ENCODE measurements at places on chromosomes 11 and 22. TPM values are rescaled to one million over a fixed set of nuclear protein-coding genes. Genes with fewer than 3 reads are reported as not detected.

DNA sequence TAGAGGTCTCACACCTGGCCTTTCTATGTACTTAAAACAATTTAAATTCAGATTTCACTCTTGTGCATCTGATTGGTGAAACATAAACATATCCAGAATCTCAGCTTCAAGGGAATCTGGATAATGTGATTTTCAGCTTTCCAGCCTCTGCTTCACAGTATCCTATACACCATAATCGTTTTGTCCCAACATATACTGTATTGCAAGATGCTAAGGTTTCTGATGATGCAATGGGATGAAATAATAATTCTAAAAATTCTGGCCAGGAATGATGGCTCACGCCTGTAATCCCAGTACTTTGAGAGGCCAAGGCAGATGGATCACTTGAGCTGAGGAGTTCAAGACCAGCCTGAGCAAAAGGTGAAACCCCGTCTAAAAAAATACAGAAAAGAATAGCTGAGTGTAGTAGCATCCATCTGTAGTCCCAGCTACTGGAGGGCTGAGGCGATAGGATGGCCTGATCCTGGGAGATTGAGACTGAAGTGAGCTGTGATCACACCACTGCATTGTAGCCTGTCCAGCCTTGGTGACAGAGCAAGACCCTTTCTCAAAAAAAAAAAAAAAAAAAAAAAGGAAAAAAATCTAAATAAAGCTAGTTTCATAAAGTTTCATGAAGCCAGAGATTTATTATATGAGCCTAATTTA lies 41.0 kb upstream of the CTSC start:
- no peak for DNase-seq

Gene SYT13
- total RNA-seq = 36.8 TPM

- no peak for DNase-seq
These were observed 28.3 kb upstream of the GRAMD4 start for GRCh38 chr22:46591930-46592329.

DNA sequence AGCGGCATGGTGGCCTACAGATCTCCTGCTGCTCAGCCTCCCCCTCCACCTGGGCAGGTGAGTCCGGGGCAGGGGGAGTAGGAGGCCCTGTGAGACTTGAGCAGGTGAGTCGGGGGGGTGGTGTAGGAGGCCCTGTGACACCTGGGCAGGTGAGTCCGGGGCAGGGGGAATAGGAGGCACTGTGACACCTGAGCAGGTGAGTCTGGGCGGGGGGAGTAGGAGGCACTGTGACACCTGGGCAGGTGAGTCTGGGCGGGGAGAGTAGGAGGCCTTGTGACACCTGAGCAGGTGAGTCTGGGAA lies 299.3 kb downstream of the BRD1 start:
- no peak for DNase-seq

Gene ME3
- total RNA-seq = 14.2 TPM

DNA sequence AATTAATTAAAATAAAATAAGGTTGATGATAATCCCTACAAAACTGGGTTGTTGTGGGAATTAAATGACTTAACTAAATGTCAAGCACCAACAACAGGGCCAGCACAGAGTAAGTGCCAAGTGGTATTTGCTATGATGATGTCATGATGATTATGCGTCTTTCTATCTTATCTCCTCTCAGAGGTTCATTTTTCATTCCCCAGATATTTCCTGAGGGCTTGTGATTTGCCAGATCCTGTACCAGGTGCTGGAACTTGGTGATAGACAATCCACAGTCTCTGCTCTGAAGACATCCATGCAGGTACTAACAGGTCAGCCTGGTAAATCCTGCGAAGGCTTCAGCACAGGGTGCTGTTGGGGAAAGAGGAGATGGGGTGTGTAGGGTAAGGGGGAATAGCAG lies 8.1 kb upstream of the MYH9 start:
- DNase-seq = no peak

Gene CELF1
- total RNA-seq = 150 TPM

DNA sequence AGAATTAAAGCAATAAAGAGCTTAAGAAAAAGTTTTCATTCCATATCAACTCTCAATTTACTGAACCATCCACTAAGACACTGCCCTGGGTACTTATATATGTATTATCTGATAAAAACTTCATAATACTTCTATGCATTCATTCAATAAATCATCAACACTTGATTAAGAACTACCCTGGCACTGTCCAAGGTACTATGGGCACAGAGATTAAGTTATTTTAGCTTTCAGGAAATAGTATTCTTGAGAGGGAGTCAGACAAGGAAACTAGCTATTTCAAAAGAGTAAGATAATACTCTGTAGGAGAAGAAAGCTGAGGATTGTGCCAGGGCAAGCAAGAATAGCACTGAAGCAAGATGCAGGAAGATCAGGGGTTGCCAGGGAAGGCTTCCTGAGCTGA lies 640.8 kb downstream of the FAM181B start:
- no peak for DNase-seq

- no peak for DNase-seq
These were observed 61.3 kb upstream of the CREB3L1 start for GRCh38 chr11:46216019-46216764.

GRCh38 chr11:111926505-111927391 lies 8.0 kb downstream of the C11orf52 start:
- peak; percentile 95 for DNase-seq

DNA sequence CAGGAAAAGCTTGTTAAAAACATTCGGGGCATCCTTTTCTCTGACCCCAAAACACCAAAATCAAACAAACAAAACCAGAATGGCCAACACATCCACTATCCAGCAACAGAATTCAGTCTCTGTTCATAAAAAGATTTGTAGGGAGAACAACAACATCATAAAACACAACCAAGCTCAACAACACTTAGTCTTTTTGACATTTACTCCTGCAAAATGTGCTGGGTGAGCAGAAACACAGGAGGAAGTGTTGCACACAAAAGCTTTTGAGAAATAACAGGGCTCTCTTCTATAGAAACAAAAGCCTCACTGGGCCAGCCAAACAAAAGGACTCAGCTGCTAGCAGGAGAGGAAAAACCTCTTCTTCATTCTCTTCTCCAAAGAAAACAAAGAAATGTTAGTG lies 736.0 kb upstream of the CCDC90B start:
- DNase-seq = no peak

Gene PATE2
- total RNA-seq = not detected

GRCh38 chr11:132234878-132235277 lies 864.5 kb downstream of the NTM start:
- no peak for DNase-seq

Gene OSM
- not detected for total RNA-seq

- no peak for DNase-seq
These were observed 5.2 kb downstream of the USP2 start for GRCh38 chr11:119376197-119376847.

Gene LSP1
- not detected for total RNA-seq

Gene PPFIBP2
- 51.8 TPM for total RNA-seq

DNA sequence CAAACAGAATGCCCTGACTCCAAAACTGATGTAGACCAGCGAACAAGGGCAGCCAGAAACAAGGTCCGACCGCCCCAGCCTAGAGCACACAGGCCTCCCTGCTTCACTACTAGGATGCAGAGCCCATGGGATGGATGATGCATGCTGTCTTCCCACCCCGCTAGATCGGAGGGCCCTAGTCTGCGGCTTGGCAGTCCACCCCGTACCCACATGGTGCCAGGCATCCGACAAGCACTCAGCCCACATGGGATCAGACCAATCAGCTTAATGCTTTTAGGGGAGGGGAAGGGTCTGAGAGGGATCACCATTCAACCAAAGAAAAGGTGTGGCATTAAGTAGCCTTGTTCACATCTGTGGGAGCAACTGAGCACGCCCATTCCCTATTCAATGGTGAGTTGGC lies 30.6 kb downstream of the PISD start:
- no peak for DNase-seq

DNA sequence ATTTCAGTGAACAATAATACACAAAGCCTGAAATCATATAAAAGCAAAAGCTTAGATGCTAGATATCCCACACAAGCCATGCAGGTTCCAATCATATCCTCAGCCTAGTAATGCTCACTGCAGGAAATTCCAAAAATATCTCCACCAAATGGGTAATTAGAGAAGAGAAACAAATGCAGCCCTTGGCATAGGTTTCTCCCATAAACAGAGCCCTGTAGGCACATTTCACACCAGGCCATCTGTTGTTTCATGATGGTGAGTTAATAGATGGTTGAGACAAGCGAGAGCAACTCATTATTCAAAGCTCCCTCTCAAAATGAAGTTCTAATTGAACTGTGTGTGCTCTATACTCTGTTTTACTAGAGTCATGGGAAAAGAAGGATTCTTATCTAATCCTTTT lies 154.6 kb upstream of the TRPC6 start:
- DNase-seq = no peak

Gene CDCA5
- 53.4 TPM for total RNA-seq

DNA sequence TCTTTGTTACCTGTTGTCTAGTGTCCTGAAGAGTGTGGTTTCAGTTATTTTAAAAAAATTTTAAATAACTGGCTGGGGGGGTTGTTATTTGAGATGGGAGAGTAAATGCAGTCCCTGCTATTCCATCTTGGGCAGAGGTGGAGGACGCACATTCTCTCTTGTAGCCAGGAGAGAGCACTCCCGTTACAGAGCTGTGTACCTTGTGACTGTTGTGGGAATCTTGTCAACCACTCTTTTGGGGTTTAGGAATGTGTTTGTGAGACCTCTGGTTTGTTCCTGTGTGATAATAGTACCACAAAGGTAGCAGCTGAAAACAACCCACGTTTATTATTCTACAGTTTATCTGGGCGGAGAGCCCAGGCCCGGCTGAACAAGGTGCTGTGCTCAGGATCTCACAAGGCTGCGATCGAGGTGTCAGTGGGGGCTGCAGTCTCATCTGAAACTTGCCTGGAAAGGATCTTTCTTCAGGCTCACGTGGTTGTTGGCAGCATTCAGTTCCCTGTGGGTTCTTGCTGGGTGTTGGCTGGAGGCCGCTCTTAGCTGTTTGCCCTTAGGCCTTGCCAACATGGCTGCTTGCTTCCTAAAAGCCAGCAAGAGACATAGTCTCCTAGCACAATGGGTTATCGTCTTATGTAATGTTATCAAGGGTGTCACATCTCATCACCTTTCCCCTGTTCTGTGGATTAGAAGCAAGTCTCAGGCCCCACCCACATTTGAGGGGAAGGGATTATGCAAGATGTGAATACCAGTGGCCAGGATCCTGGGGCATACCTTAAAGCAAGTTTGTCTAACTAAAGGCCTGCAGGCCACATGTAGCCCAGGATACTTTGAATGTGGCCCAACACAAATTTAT lies 20.6 kb downstream of the IGHMBP2 start:
- DNase-seq = no peak

Gene TUB
- total RNA-seq = 1.5 TPM

Gene TPP1
- 71.5 TPM for total RNA-seq

Gene TMEM123
- total RNA-seq = 204 TPM

DNA sequence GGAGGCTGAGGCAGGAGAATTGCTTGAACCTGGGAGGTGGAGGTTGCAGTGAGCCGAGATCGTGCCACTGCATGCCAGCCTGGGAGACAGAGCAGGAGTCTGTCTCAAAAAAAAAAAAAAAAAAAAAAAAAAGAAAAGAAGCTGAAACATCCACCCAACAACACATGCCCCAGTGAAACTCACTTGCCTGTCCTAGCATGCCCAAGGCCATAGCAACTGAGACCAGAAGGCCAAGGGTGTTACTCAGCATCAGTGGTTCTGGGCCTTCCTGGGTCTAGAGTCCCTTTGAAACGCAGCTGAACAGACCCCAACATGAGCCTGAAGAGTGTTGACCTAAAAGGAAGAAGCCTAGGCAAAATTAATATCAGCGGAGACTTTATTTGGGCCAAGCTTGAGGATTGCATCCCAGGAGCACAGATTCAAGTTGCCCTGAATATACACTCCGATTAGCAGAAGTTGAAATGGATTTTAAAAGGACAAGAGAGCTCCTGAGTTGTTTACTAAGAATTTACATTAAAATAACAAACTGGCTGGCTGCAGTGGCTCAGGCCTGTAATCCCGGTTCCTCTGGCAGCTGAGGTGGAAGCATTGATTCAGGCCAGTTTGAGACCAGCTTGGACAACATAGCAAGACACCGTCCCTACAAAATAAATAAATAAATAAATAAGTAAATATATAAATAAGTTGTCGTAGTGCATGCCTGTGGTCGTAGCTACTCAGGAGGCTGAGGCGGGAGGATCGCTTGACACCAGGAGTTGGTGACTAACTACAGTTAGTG lies 7.0 kb downstream of the PRDX5 start:
- no peak for DNase-seq

Gene CYP2D6
- total RNA-seq = 10.7 TPM

GRCh38 chr22:29217827-29218757 lies 12.4 kb downstream of the EMID1 start:
- DNase-seq = no peak

DNA sequence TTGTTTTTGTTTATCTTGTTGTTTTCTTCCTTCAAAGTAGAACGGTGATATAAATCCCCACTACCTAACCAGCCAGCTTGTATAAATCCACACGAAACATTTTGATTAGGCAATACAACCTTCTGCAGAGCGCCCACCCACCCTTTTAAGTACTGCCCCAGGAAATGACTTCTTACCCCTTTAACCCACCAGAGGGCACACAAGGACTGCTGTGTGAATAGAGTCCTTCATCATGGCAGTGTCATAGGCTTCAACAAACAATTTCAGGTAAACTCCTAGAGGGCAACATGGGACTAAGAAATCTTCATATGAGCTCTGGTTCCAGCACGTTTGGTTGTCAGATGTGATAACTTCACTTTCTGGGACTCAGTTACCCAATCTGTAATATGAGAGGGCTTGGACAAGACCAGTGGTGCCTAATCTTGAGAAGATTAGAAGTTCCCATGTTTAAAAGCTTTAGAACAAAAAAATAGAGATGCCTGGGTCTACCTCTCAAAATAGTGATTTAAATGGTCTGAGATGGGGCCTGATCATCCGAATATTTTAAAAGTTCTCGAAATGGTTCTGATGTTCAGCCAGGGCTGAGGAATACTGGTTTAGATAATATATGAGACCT lies 56.1 kb downstream of the PIWIL4 start:
- DNase-seq = peak; percentile 63

DNA sequence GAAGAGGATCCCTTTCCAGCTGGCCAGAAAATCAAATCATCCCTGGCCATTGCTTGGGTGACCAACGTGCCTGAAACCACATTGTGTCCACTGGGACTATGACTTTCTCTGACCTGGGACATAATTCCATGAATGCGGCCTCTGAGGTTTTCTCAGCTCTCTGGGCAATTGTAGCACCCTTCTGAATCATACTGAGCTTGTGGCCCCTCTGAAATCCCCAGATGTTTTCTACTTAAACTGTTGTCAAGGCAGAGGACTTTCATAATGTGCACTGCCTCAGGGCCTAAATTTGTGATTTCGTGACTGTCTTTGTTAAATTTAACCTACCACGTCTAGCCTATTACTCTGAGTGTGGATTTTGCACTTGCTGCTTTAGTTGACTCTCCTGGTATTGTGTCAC lies 321.1 kb upstream of the PLET1 start:
- DNase-seq = no peak

DNA sequence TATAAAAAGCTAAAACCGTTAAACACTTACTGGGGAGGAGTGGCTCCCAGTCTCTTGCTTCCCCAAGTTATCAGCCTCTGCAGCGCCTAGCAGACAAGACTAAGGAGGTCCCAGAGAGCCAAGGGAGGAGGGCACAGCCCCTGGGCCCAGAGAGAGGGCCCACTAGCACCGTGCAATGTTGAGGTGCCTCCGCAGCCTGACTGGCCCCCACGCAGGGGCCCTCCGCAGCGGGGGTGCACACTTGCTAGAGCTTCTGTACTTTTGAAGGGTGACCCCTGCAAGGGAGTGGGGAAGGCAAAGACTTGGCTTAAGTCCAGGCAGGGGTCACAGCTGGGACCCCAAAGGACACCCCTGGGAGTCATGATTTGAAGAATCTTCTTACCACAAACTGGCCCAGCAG lies 98.0 kb downstream of the ADAMTS15 start:
- DNase-seq = no peak
